ENCODE measurements at places on chromosomes 6 and 20. TPM values are rescaled to one million over a fixed set of nuclear protein-coding genes. Genes with fewer than 3 reads are reported as not detected.

DNA sequence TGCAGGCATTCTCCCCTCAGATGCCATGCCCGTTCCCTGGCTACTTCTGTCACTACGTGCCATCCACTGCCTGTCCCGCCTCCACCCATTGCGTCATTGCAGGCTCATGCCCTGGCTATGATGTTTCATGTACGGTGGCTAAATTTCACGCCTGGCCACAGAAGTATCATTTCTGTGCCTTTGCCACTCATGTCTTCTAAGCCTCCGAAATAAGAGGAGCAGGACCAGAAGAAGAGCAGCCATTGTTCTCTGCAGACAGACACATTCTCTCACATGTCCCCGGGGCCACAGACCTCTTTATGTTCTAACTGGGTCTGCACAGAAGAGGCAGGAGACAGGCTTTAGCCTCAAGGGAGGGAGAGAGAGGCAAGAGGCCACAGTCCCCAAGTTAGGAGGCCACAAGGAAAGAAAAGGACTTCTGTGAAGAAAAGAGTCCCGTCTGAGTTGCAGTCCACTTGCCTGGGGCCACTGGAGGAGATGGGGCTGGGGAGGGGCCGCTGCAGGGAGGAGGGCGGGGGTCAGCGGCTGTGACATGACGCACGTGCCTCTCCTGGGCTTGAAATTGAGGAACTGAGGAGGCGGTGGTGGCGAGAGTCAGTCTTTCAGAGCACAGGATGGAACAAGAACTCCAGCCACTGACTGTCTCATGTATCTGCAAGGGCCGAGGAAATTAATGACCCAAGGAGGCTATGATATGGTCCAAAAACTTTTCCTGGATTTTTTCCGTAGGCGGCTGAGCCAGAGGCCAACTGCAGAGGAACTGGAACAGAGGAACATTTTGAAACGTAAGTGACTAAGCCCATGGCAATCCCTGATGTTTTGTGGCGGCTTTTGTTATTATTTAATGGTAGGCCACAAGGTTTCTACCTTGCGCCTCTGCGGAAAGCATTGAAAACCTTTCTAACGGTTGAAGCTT is 55.9 kb downstream of the TBC1D7 start:
- ATAC-seq = no peak

The CNR1 gene
- total RNA-seq = not detected

DNA sequence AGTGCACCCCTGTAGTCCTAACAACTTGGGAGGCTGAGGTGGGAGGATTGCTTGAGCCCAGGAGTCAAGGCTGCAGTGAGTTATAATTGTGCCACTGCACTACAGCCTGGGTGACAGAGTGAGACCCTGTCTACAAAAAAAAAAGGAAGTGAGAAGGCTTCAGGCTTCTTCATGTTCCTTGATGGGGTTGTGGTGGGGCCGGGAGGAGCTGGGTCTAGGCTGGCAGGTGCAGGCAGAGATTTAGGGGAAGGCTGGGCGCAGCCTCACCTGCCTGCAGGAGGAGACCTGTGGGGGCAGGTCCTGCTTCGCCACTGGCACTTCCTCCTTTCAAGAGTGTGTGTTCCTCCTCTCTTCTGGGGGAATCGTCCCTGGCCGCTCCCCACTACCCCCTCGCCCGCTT is 63.9 kb downstream of the CHMP4B start:
- no peak for ATAC-seq

The LY6G5C gene
- total RNA-seq = 5.0 TPM

The MAS1 gene
- not detected for total RNA-seq

The PXDC1 gene
- total RNA-seq = 8.3 TPM

The FOXQ1 gene
- not detected for total RNA-seq

- ATAC-seq = no peak
Observed at GRCh38 chr6:138533667-138534066, 34.4 kb upstream of the NHSL1 start.

The STMND1 gene
- total RNA-seq = 0.37 TPM

GRCh38 chr20:63132715-63133471 is 83.0 kb downstream of the YTHDF1 start:
- no peak for ATAC-seq

- ATAC-seq = no peak
Observed at GRCh38 chr6:83359638-83360037, 71.2 kb downstream of the ME1 start.

DNA sequence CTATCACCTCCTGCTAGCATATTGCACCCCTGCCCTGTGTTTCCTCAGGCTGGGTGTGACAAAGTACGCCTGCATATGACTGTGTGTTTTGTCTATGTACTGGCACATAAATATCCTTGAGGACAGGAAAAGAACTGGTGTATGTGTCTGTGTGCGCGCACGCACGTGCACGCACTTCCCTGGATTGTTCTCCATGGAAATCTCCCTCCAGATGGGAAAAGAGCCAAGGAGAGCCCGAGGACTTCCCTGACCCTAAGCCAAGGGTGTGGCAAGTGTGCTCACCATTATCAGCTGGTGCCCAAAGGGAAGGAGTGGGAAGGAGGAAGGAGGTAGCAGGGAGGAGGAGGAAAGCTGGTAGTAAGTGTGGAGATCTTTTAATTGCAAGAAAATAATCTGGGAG is 117.6 kb downstream of the HIVEP2 start:
- no peak for ATAC-seq

The FGD2 gene
- 5.3 TPM for total RNA-seq

GRCh38 chr6:82205930-82206392 is 41.6 kb downstream of the IBTK start:
- ATAC-seq = no peak

GRCh38 chr6:33375143-33375671 is 16.4 kb upstream of the KIFC1 start:
- ATAC-seq = peak; percentile 24

GRCh38 chr6:2369606-2370005 is 124.2 kb upstream of the GMDS start:
- no peak for ATAC-seq

The PBOV1 gene
- not detected for total RNA-seq

DNA sequence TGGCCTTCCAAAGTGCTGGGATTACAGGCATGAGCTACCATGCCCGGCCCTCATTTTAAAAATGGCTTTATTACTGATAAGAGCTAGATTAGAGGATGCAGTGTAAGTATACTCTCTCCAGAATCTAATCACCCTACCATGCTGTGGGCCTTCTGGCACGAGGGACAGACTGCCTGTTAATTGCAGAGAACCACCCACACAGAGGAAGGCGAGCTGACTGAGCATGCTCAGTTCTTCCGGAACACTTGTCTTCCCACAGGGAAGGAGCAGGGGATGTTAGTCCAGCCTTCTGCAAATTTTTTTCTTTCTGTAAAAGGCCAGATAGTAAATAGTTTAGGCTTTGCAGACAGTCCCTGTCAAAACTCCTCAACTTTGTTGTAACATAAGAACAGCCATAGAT is 48.9 kb downstream of the ALDH5A1 start:
- no peak for ATAC-seq

The MUC22 gene
- total RNA-seq = not detected

- no peak for ATAC-seq
Observed at GRCh38 chr6:129504456-129504855, 205.5 kb downstream of the ARHGAP18 start.

The GRIK2 gene
- total RNA-seq = not detected

DNA sequence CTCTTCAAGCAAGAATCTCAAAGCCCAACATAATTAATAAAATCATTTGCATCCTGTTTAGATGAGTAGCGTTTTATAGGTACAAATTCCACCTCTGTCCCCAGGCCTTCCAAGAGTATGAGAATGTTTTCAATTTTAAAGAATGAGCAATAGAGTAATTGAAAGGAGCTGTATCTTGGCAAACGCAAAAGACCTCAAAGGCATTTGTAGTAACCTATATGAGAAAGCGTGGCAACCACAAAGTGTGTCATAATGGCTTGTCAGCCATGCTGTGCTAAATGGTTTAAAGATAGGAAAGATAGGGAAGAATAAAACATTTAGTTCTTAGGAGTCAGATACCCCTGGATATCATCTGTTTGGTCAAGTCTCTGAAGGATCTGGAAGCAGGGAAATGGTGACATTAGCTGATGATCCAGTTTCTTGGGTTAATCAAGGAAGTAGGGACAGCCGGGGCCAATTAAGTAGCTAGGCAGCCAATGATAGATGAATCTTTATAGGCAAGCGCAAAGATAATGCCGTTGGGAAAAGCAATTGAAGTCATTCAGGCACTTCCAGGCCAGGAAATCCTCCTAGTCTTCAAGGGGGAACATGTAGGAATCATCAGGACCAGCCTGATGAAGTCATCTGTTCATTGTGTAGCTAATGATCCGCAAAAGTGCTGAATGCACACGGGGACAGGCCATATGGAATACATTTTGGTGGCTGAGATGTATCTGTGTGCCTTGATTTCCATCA is 71.5 kb upstream of the ISM1 start:
- no peak for ATAC-seq
